ENCODE measurements at places on chromosomes 5 and 9.
A peak's percentile ranks its signal among the peaks of the same experiment; 100 is the strongest.

GRCh38 chr5:159106569-159107282, 7.0 kb upstream of the EBF1 start:
- DNase-seq, result peak; percentile 63

- DNase-seq, result no peak
These were observed 22.5 kb downstream of the SEC61B start for GRCh38 chr9:99244344-99245260.

DNA sequence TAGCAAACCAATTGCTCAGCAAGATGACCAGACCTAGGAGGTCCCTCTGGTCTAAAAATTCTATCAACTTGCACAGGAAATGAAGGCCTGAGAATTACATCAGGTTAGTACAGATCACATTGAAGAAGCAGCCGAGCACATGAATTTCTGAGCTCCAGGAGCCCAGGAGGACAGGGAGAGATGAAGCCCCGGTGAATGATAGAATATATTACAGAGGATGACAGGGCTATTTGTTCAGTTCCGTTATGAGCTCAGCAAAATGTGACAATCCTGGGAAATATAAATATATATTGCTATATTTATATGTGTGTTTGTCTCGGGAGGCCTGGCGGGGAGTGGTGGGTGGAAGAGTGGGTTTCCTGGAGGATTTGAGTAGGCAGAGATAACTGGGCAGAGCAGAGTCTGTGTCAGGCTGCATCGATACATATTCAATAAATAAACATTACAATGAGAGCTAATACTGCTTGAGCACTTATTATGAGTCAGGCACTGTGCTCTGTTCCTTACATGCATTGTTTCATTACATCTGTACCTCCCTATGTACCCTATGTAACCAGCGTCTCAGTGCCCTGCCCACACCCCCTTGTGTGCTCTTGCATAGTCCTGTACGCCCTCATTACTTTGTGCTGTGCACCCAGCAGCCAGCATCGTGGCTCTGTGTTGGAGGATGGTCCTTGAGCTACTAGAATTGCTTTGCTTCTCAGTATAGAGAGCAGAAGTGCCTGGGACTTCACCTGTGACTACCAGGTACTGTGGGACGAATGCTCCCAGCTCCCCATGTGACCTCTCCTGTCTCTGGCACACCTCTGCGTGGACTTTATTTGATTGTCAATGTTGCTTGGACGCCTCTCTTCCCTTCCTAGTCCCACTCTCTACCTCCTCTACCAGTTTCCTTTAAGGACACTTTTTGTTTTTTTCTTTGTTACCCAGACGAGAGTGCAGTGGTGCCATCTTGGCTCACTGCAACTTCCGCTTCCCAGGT, 58.1 kb upstream of the KLF9 start:
- DNase-seq, result no peak

DNA sequence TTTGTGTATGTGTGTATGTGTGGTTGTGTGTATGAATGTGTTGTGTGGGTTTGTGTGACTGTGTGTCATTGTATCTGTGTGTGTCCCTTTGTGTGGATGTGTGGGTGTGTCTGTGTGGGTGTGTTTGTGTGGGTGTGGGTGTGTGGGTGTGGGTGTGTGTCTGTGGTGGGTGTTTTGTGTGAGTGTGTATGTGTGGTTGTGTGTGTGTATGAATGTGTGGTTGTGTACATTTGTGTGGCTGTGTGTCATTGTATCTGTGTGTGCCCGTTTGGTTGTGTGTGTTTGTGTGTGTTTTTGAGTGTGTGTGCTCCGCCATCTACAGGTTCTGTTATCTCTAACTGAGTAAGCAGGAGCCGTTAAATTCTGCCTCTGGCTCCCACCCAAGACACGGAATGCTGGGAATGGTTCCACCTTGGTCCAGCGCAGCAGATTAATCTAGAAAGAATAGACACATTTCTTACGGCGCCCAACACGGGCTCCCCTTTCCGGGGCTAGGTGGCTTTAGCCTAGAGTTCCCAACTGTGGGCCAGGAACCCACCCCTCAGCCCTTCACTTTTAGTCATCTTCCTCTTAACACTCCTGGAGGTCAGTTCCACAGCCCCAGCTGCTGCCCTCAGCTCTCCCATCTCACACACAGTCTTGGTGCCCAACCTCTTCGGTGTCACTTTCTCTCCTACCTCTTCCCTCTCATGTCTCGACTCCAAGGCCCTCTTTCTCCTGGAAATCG, 197.1 kb downstream of the TTLL11 start:
- DNase-seq, result no peak

- no peak for DNase-seq
These were observed 476.6 kb upstream of the CD180 start for GRCh38 chr5:67673180-67673579.

- no peak for DNase-seq
These were observed 263.7 kb downstream of the CEMIP2 start for GRCh38 chr9:71504636-71505035.

DNA sequence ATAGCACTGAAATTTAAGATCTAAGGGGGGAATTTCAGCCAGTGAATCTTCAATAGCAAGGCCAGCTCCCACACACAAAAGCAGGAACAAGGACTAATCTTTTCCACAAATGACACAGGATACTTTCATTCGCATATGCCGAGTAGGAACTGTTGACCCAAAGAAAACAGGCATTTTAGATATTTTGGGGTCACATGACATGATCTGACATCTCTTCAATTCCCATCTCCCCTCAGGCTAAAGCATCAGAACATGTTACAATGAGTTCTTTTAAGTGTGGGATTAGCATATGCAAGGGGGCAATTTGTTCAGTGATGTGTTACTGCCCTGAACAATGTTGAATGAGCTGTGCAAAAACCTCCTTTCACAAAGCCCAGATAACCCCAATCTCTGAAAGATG, 68.2 kb downstream of the TLE1 start:
- DNase-seq, result no peak

DNA sequence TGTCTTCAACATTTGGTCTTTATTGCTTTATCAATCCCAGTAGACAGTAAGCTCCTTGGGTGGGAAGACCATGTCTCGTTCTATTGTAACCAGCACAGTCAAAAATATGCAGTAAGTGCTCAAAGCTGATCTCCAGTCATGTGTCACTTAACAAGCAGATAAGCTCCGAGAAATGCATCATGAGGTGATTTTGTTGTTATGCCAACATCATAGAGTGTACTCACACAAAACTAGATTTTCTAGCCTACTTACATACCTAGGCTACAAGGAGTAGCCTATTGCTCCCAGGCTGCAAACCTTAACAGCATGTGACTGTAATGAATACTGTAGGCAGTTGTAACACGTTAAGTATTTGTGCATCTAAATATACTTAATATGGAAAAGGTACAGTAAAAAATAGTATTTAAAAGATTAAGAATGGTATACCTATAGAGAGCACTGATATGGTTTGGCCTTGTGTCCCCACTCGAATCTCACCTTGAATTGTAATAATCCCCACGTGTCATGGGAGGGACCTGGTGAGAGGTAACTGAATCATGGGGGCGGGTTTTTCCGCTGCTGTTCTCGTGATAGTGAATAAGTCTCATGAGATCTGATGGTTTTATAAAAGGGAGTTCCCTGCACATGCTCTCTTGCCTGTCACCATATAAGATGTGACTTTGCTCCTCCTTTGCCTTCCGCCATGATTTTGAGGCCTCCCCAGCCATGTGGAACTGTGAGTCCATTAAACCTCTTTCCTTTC, 39.8 kb upstream of the PCSK5 start:
- no peak for DNase-seq

GRCh38 chr5:177310757-177311391, 824 bp downstream of the MXD3 start:
- DNase-seq, result no peak

- no peak for DNase-seq
These were observed 616.1 kb upstream of the RGMB start for GRCh38 chr5:98157368-98157767.

- no peak for DNase-seq
These were observed 353 bp upstream of the PDGFRB start for GRCh38 chr5:150156027-150156368.

GRCh38 chr5:2192496-2192895, 309.8 kb upstream of the IRX4 start:
- DNase-seq, result no peak

GRCh38 chr5:96823900-96824380, 16.2 kb upstream of the ERAP1 start:
- no peak for DNase-seq

GRCh38 chr5:170169996-170170395, 62.8 kb upstream of the C5orf58 start:
- no peak for DNase-seq

- no peak for DNase-seq
These were observed 4.3 kb upstream of the SLC36A2 start for GRCh38 chr5:151351671-151352070.

GRCh38 chr5:129135633-129136032, 41.1 kb downstream of the ISOC1 start:
- no peak for DNase-seq

GRCh38 chr9:97703437-97704344, 6.6 kb upstream of the XPA start:
- peak; percentile 44 for DNase-seq

GRCh38 chr5:43171926-43172325, 20.1 kb upstream of the NIM1K start:
- no peak for DNase-seq

DNA sequence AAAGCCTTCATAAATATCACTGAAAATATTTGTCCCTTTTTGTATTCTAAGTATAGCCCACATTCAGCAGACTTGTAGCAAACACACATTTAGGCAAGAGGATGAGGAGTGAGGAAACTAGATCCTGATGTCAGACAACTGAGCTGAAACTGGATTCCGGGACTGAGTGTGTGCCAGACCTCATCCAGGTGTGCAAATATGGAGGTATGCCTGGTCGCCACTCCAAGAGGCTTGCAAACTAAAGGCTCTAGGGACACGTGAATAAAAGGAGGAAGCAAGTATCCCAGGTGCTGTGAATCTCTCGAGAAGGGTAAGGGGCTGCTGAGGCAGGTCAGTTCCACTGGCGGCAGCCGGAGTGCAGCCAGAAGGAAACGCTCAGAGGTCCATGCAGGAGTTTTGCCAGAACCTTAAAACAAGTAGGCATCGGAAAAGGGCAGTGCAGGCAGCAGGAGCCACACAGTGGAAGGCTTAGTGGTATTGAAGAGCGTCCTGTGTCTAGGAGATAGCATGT, 77.4 kb upstream of the ALDH1B1 start:
- DNase-seq, result no peak

- no peak for DNase-seq
These were observed 34.5 kb downstream of the KCTD16 start for GRCh38 chr5:144205141-144205551.

- DNase-seq, result peak; percentile 67
These were observed 39.9 kb downstream of the MOCS2 start for GRCh38 chr5:53069626-53070025.

DNA sequence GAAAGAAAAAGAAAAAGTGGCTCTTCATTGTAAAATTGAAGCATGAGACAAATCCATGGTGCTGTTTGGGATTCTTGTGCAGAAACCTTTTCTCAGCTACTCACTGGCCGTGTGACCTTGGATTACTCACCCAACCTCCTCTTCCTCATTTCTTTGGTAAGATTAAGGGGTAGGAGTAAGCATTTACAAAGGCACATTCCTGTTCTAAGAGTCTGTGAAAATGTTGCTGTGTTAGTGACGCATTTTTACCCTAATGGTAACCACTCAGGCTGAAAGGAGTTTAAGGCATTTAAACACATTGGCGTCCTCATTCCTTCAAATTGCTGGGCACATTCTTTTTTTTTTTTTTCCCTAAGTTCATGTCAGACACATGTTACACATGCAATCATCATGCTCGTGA, 4.3 kb downstream of the RAI14 start:
- no peak for DNase-seq

- no peak for DNase-seq
These were observed 159.2 kb downstream of the SNCAIP start for GRCh38 chr5:122471031-122471751.

- DNase-seq, result peak; percentile 53
These were observed 47.9 kb downstream of the STOM start for GRCh38 chr9:121322037-121322736.

GRCh38 chr9:129495620-129496472, 125.1 kb downstream of the C9orf50 start:
- DNase-seq, result peak; percentile 80

GRCh38 chr5:167050568-167051401, 1240.7 kb upstream of the WWC1 start:
- DNase-seq, result no peak

DNA sequence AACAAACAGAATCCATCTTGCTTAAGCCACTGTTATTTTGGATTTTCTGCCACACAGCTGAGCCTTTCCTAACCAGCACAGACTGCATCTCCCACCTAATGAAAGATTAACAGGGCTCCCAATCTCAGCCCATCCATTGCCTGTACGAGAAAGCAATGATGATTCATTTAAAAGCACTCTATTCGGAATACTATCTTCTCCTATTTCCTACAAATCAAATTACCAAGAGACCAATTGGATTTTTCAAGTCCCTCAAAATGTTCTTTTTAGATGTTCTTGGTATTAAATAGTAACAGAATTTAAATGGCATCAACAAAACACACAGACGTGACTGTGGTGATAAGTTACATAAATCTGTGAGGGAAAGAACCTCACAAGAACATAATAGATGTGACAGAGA, 324.1 kb downstream of the AGTPBP1 start:
- DNase-seq, result no peak

DNA sequence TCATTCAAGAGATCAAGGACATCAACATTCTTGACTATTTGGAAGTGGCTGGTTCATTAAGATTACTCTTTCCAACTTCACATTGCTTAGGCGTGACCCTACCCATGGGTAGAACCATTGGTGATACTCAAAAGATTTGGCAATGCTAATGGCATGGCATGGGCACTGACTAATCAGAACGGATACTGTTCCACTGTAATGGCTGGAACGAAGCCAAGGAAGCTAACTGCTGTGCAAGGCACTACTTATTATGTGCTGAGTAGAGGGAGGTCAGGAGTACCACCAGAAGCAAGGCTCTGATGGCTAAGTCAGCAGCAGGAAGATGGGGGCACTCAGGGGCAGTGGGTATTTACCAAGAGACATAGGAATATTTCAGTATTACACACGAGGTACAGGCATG, 31.9 kb downstream of the GNA14 start:
- DNase-seq, result no peak

- DNase-seq, result no peak
These were observed 184.0 kb downstream of the CNTLN start for GRCh38 chr9:17318821-17319320.

DNA sequence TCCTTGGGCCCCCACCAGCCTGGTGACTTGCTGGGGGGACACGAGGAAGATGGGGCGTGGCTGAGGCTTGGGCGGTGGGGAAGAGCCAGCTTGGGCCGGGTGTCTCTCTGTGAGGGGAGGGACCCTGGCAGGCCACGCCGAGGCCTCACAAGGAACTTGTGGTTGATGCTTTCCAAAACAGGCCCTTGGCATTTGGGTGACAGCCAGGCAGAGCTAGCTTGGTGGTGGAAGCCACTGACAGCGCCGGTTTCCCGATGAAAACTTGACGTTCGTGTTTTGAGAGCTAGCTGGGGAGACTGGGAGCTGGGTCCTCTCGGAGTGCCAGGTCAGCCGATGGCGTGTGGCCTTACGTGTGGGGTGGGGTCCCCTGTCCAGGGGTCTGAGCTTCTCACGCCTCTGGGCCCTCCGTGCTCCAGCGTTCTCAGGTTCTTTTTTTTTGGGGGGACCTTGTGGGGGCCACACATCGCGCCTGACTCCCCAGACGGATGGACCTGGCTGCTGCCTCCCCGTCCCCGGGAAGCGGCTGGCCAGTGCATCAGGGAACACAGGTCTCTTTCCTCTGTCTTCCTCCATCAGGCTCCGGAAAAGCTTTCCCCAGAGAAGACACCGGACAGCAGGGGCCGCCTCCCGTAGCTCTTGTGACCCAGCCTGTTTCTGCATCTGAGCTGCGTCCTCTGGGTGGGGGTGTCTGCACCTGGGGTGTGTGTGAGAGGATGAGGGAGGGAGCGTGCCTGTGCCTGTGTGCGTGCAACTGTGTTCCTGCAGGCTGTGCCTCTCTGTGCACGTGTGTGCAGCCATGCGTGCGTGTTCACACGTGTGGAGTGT, 129.3 kb upstream of the LPCAT1 start:
- DNase-seq, result no peak
